ENCODE measurements at places on chromosomes 3 and 15. TPM values are rescaled to one million over a fixed set of nuclear protein-coding genes. Genes with fewer than 3 reads are reported as not detected.

The IGSF10 gene
- total RNA-seq = 7.7 TPM

The GOLGA6B gene
- total RNA-seq = not detected

The AMIGO3 gene
- not detected for total RNA-seq

The GADL1 gene
- total RNA-seq = 2.0 TPM

DNA sequence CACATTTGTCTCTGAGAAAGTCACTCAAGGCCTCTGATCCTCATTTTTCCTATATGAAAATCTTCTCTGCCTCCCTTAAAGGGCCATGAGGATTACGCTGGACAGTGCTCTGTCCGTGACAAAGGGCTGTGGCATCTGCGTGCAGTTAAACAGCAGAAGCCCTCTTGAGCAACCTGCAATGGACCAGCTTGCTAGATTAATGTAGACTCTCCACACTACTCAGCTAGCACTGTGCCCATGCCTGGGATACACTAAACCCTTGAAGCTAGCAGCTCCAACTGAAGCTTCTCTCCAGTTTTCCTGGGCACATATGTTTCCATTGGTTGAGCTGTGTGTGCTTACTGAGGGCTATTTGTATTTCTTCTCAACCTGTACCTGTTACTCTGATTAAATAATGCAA is 303.8 kb downstream of the RPLP1 start:
- H3K4me3 ChIP-seq = no peak overlapping the region
- H3K27me3 ChIP-seq = no peaks in the 10 kb centered on the region
- no peaks in the 10 kb centered on the region for H3K36me3 ChIP-seq
- H3K27ac ChIP-seq = no peak overlapping the region

DNA sequence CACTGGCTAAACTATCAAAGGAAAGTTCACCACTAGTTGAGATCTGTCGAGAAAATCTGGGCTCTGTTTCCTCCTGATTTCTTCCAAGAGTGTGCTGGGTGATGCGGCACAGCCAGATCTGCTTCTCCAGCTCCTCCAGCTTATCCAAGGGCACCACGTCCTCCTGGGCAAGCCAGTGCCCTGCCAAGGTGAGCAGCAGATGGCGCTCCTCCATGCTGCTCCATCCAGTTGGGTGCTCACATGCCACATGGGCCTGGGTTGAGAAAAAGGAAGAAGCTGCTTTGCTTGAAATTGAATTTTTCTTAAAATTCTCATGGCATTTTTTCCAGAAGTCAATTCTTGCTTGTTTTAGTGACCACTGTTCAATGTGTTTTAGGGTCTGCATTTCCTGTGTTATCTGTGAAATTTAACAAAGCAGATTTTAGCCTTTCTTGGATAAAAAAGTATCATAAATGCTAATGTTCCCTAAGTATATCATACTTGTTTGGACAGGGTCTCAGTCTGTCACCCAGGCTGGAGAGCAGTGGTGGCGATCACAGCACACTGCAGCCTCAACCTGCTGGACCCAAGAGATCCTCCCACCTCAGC is 47.3 kb downstream of the EIF3J start:
- peaks cover 7% of the 10 kb centered on the region for H3K36me3 ChIP-seq
- no peak overlapping the region for H3K4me3 ChIP-seq
- no peaks in the 10 kb centered on the region for H3K27me3 ChIP-seq
- no peaks in the 10 kb centered on the region for H3K4me1 ChIP-seq
- H3K27ac ChIP-seq = no peak overlapping the region

Data from aorta (tissue), 5 donors.